ENCODE measurements at places on chromosomes 3 and 15.

DNA sequence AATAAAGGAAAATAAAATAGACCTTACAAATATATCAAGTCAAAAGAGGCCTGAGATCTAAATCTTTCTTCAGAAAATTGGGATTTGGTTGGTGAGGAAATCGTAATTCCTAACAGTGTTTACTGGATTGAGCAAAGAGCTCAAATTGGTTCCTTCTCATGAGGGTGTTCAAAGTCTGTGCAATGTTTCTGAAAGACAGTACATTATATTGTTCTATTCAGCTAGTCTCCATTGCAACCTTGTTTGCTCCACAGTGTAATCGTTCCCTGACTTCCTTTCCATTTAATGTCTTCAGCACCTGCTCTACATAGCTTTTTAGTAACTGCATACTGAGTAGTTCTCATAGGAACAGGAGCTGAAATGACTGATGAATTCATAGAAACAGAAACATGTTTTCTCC, 326.8 kb downstream of the SUCLG2 start:
- no peak for DNase-seq

DNA sequence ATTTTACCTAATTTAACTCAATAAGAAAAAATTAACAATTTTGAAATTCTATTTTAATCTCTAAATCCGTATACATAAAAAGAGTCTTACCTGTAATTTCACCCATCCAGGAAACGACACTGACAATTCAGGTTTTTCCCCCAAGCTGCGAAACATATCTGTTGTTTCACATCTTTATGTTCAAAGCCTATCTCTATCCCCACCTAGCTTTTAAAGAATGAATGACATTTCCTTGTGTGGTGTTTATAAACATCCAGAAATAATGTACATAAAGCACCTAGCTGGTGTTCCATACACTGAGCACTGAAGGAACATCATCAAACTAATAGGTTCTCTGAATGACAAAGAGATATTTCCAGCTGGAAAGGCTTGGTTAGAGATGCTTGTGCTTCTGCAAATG, 867.8 kb downstream of the SQOR start:
- DNase-seq, result no peak

DNA sequence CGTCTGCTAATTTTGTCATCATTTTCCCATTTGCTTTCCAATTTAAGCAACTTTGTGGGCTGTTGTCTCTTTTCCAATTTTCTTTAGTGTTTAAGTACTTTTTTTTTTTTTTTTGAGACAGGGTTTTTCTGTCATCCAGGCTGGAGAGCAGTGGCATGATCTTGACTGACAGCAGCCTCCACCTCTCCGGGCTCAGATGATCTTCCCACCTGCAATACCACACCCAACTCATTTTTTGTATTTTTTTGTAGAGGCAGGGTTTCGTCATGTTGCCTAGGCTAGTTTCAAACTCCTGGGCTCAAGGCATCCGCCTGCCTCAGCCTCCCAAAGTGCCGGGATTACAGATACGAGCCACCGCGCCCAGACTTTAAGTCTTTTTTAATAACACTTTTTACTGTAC, 26.2 kb upstream of the EIF4A2 start:
- no peak for DNase-seq

DNA sequence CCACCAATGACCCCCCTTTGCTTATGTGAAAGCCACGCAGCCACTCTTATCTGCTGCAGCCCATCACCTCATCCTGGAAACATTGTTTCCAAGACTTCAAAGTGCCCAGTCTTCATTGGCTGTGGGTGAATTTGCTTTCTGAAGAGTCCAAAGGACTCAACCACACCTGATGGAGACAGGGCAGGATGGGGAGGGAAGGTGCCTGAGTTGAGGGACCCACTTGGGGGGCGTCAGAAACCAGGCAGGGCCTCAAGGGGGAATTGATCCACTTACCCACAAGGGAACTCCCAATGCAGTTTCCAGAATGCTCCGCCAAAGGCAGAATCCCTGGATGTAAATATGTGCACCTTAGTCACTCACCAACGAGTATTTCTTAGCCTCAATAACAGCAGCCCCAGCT, 147.9 kb upstream of the ATP2B2 start:
- no peak for DNase-seq

DNA sequence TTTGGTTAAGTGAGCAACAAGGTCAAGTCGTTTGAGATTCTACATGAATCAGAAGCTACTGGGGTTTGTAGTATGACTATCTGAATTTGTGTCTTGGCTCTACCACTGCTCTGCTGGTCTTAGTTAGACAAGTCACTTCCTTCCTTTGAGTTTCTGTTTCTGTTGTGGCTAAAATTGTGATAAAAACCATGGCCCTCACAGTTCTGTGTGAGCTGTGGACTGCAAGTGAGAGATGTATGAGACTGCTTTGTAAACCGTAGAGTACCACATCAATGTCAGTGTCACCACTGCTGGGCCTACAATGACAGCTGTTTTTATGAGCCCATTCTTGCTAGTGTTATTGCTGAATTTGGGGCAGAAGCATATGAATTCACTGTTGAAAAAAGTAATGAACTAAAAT, 32.7 kb downstream of the RARB start:
- no peak for DNase-seq

- DNase-seq, result no peak
These were observed 169.5 kb downstream of the ATP10A start for GRCh38 chr15:25693321-25694238.

- no peak for DNase-seq
These were observed 66.3 kb upstream of the LRIG1 start for GRCh38 chr3:66567077-66567476.

DNA sequence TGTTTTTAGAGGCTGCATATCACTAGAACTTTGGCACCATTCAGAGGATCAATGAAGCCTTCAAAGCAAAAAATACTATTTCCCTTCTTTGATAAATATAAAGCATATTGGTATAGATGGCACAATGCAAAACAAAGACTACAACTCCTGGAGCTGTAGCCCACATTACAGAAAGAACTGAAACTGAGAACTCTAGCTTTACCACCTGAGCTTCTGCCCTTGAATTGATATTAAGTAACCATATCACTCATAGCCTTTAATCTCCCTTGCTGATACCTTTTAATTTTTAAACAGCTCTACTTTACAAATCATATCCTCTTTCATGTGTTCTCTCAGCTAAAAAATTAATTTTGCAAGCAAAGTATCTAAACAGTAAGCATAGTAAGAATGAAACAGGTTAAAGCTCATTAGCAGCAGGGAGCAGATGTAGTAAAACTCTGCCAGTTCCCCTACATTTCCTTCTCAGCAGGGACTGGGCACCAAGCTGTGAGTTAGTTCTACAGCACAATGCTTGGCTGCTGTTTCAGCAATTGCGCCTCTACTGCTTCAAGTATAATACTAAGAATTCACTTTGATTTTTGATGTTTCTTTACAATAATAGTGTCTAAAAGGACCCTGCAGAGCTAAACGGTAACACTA, 97.9 kb upstream of the NANOGP8 start:
- no peak for DNase-seq

- DNase-seq, result no peak
These were observed 4.3 kb downstream of the CD276 start for GRCh38 chr15:73688455-73688854.

GRCh38 chr3:29527246-29527645, 246.4 kb downstream of the RBMS3 start:
- no peak for DNase-seq

DNA sequence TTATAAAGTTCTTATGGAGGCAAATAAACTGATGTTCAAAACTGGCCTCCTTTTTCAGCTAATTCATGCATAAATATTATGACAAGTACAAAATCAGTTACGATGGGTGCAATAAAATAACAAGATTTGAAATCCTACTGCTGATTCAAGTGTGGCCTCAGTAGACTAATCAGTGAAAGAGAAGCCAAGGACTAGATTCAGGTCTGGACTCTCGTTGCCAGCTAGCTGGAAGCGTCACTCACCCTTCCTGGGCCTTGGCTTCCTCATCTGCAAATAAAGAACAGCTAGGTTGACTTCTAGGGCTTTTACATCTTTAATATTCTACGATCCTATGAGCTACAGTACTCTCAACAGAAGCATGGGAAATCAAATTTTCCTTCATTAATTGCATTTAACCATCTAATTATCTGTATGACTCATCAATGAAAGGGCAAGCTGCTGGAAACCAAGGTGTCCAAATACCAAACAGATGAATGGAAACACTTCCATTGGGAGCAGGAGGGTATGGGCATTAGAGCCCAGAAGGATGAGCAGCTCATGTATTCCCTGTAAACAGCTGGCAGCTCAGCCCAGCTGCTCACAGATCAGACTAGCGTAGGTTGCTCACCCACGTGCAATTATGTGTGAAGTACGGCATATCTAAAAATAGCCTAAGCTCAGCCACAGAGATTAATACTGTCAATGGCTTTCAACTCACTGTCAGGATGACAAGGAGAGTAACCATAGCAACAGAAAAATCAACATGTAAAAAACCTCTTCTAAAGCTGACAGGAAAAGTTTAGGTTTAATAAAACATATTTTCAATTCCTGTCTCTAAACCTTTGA, 294.8 kb downstream of the PLCL2 start:
- DNase-seq, result peak; percentile 45

DNA sequence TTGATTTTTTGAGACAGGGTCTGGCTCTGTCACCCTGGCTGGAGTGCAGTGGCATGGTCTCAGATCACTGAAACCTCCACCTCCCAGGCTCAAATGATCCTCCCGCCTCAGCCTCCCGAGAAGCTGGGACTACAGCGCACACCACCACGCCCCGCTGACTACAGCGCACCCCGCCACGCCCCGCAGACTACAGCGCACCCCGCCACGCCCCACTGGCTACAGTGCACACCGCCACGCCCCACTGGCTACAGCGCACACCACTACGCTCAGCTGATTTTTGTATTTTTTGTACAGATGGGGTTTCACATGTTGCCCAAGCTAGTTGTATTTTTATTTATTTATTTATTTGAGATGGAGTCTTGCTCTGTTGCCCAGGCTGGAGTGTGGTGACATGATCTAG, 35.6 kb downstream of the SLC51A start:
- DNase-seq, result no peak

- DNase-seq, result no peak
These were observed 31.3 kb upstream of the EBLN2 start for GRCh38 chr3:73030073-73030597.

- DNase-seq, result no peak
These were observed 77.6 kb upstream of the POMGNT2 start for GRCh38 chr3:43183456-43183855.

- no peak for DNase-seq
These were observed 1.8 kb downstream of the HDGFL3 start for GRCh38 chr15:83205725-83206324.

DNA sequence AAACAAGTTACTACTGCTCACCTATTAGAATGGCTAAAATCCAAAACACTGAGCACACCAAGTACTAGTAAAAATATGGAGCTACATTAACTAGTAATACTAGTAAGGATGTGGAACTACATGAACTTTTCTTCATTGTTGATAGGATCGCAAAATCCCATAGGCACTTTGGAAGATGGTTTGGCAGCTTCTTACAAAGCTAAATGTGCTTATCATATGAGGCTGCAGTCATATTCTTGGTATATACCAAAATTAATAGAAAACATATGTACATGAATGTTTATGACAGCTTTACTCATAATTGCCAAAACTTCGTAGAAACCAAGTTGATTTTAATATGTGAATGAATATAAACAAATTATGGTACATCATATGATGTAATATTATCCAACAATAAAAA, 366.8 kb upstream of the KCNMB2 start:
- DNase-seq, result no peak

DNA sequence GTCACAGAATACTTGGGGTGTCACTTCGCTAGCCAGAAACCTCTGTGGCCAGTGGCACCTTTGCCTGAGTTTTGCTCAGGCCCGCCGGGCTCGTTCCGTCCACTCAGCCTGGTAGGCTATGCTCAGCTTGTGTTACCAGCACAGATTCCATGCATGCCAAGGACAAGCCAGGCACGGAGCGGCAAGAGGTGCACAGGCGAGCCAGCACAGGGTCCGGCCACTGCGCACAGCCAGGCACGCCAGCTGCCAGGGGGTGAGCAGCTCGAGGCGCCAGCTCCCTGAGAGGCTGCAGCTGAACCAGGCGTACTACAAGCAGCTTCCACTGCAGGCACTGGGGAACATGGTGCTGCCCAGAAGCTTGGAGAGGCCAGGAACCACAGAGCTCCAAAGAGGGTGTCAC, 14.7 kb downstream of the PCYT1A start:
- no peak for DNase-seq

GRCh38 chr3:166721466-166721865, 658.6 kb downstream of the ZBBX start:
- no peak for DNase-seq

GRCh38 chr3:97990624-97991292, 18.5 kb upstream of the RIOX2 start:
- no peak for DNase-seq

GRCh38 chr15:64466408-64467141, 6.2 kb downstream of the ZNF609 start:
- no peak for DNase-seq
